ENCODE measurements at places on chromosomes 7 and 10.

- no peak for DNase-seq
Measured at GRCh38 chr7:77796960-77797359, 1.3 kb downstream of the TMEM60 start.

DNA sequence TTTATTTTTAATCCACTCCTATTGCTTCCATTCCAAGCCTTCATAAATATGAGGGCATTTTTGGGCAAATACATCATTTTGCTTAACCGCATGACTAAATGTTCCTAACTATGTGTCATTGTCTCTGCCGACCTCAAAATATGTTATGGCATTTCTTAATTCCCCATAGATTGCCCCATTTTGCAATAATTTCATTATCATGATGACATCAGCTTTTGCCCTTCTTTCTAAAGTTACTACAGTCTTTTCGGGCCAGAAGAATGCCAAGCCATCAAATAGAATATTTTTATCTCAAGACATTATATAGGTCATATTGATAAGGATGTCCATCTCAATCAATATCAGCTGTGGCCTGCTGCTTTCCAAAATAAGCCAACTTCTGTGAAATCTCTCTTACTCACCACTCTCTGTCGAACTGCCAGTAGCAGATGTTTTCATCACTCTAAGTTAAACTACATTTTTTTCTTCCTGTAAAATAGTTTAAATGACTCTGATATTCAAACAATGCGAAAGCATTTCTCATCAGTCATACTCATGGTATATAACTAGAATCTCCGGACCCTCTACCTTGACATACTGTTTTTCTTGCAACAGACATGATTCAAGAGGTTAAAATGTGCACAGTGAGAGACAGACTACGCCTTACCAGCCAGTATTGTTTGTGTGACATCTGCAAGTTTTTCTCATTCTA lies 1254.6 kb upstream of the CELF2 start:
- DNase-seq = no peak

DNA sequence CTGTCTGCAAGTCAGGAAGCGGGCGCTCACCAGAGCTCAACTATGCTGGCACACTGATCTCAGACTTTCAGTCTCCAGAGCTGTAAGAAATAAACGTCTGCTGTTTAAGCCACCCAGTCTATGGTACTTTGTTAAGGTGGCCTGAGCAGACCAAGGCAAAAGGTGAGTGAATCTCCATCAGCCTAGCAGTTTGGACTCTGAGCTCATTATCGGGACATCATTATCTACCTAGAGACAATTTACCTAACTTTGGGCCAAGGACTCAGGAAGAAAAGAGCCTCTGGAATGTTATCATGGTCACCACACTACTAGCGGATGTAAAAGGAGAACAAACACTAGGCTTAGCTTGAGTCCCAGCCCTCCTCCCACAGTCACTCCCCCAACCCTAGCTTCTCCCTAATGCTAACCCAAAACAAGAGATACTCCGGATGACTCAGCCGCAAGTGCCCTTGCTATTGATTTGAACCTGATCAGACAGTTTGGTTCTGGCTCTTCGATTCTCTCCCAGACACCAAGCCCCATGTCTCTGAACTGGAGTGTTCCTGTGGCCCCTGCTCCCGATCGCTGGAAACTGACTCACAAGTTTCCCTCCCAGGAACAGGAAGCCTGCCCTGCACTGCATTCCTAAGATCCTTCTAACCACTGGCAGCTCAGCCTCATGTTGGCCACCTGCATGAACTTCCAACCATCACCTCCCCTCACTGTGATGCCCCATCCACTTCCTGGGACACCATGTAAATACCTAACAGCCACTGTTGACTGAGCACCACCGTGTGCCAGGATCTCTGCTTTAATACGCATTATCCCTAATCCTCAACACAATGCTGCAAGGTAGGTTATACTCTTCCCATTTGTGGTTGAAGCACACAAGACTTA lies 34.5 kb downstream of the CREB3L2 start:
- DNase-seq = no peak

- DNase-seq = no peak
Measured at GRCh38 chr7:121795736-121796135, 77.2 kb upstream of the PTPRZ1 start.

DNA sequence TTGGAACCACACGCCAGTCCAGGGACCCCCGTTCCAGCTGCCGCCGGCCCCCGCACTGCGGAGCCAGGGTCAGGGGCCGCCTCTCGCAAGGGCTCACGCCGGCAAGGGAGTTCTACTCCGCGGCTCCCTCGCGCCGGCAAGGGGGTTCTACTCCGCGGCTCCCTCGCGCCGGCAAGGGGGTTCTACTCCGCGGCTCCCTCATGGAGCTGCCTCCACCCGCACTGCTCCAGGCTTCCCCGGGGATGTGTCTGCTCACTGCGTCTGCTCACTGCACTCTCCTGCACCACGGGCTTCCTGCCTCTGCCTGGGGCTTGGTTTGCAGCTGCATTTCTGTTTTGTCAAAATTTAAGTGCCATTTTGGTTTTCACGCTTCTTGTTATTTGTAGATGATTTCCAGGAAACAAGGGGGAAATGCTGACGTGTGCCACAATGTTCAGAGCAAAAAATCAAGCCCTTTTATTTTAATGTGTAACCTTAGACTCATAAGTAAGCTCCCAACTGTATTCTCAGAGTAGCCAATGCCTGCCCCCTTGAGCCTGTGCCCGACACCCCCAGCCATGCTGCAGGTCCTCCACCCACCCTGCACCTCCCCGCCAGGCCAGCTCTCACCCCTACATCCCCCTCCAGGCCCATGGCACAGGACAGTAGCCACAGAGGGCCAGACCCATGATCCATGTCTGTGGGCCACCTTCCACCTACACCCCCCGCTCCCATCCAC lies 246.2 kb downstream of the MAD1L1 start:
- no peak for DNase-seq

- no peak for DNase-seq
Measured at GRCh38 chr7:12601302-12601869, 30.9 kb downstream of the SCIN start.

GRCh38 chr10:92122941-92123450 lies 167.9 kb downstream of the CPEB3 start:
- DNase-seq = no peak
